ENCODE measurements at places on chromosomes 7 and 10. TPM values are rescaled to one million over a fixed set of nuclear protein-coding genes. Genes with fewer than 3 reads are reported as not detected.

RRP12 gene
- 39.0 TPM for total RNA-seq

ATOH7 gene
- total RNA-seq: not detected

CHST3 gene
- not detected for total RNA-seq

RSBN1L gene
- 31.5 TPM for total RNA-seq

ENO4 gene
- not detected for total RNA-seq

SCART1 gene
- total RNA-seq: 1.6 TPM

PAPOLB gene
- not detected for total RNA-seq

LEP gene
- not detected for total RNA-seq

NPTX2 gene
- total RNA-seq: not detected

CLDN3 gene
- not detected for total RNA-seq

KCTD7 gene
- total RNA-seq: 28.0 TPM

CFAP69 gene
- total RNA-seq: not detected

C7orf57 gene
- not detected for total RNA-seq

PLEKHS1 gene
- total RNA-seq: 0.22 TPM

CXCL12 gene
- total RNA-seq: not detected

All from T-helper 1 cell treated with Interleukin-12 subunit alpha and Interleukin-12 subunit beta and Interleukin-4 antibody, amounts not matched to agents 30 ng/mL and 1 ng/mL, for 36 hours (primary cell).